Aorta (tissue), 5 donors: ENCODE measurements at places on chromosomes 2 and 18. TPM values are rescaled to one million over a fixed set of nuclear protein-coding genes. Genes with fewer than 3 reads are reported as not detected.

GRCh38 chr18:12233378-12233777 is 20.8 kb upstream of the CIDEA start:
- DNase-seq, result no peak

The AGXT gene
- total RNA-seq, result not detected

DNA sequence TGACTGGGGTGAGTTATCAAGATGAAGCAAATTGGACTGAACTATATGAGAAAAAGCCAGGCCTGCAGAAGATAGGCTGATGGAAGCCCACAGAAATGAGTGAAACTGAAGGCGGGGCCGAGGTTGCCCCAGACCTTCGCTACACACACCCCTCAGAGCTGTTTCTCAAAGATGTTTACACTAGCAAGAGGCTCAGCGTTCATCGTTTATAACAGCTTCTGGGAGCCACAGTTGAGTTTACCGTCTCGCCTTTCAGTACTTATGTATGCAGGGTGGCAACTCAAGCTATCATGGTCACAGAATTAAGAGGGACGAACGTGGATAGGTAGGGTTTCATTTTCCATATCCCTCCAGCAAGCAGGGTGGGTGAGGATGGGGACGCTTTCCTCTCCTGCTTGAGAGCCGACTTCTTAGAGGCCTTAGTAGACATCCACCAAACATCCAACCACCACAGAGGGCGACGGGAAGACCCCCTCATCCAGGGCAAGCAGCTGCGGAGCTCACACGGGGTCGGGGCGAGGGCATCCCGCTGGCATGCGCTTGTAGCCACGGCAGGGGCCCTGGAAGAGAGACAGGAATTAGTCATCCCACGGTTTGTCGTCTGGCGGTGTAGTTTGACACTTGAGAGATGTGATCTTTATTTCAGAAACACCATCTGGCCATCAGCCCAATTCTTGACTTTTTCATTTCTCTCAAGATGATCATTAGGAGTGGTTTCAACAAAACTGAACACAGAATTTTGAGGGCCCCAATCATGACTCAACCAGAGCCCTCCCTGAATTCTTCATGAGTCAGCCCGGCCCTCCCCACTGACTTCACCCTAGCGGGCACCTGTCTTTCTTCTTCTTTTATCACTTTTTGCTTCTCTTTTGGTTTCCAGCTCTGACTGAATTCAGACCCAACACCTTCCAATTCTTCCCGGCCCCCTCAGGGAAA is 109.1 kb upstream of the CTDP1 start:
- DNase-seq, result no peak

DNA sequence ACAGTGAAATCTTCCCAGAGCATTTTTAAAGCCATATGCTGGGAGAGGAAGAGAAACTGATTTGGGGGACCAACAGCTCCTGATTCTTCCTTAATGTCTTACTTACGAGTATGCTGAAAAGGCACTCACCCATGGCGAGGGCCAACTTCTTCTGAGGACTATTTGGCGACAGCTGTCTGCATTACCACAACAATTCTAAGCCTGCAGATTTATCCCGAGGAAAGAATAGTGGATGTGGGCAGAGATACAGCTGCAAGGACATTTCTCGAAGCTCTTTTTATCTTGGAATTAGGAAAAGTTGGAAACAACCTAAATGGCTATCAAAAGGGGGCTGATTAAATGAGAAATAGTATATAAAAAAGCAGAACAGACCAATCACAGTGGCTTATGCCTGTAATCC is 40.3 kb upstream of the FHL2 start:
- DNase-seq, result no peak

The NAT8 gene
- total RNA-seq, result not detected

DNA sequence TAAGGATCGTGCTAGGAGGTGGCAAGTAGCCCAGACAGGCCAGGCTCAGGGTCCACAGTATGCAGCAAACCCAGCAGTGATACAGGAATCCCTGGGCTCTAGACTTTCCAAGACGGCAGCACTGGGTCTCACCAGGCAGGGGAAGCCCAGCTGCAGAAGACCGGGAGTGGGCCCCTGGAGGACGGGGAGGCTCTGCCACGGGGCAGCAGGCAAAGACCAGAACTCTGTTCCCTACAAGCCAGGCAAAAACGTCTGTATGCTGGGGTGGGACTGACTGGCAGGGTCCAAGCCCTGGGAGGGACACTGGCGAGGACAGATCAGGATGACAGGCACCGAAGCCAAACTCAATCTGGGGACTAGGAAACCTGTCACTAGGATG is 98.9 kb upstream of the SEC11C start:
- DNase-seq, result no peak

- DNase-seq, result no peak
These were observed 21.6 kb upstream of the SLC40A1 start for GRCh38 chr2:189602233-189602632.

The CLASP1 gene
- 81.8 TPM for total RNA-seq

The ARHGAP15 gene
- 14.8 TPM for total RNA-seq

GRCh38 chr2:9205963-9206948 is at the start of gene ASAP2:
Gene ASAP2, plus strand, starts transcription at chr2:9206812. Its CDS starts 293 bp downstream, at chr2:9207105.
- peak; percentile 91 for DNase-seq

GRCh38 chr2:126686841-126687485 is 31.0 kb downstream of the GYPC start:
- no peak for DNase-seq

The CAVIN2 gene
- 37.8 TPM for total RNA-seq

DNA sequence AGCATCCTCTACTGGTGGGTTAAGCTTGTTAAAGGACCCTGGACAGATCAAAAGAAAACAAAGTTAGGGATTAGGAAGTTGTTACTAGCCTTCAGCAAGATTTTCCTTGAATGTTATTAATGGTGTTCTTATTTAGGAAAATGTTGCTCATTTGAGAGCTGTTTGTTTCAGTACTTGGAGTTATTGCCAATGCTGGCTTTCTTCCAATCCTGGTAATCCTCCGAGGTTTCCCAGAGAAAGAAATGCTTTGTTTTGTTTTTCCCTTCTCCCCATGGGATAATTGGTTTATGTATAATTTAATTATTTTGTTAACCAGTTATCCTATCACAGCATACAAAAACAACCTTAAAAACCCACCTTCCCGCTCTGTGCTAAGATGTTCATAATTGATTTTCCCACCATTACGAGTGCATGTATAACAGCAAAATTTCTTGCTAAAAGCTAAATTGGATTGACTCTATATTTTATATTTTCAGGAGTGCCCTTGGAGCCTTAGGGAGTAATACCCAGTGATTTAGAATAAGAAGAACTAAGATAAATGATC is 79.8 kb downstream of the MGAT5 start:
- DNase-seq, result no peak

GRCh38 chr2:239805043-239805329 is 220.2 kb downstream of the NDUFA10 start:
- DNase-seq, result peak; percentile 74

The BOK gene
- 6.3 TPM for total RNA-seq

DNA sequence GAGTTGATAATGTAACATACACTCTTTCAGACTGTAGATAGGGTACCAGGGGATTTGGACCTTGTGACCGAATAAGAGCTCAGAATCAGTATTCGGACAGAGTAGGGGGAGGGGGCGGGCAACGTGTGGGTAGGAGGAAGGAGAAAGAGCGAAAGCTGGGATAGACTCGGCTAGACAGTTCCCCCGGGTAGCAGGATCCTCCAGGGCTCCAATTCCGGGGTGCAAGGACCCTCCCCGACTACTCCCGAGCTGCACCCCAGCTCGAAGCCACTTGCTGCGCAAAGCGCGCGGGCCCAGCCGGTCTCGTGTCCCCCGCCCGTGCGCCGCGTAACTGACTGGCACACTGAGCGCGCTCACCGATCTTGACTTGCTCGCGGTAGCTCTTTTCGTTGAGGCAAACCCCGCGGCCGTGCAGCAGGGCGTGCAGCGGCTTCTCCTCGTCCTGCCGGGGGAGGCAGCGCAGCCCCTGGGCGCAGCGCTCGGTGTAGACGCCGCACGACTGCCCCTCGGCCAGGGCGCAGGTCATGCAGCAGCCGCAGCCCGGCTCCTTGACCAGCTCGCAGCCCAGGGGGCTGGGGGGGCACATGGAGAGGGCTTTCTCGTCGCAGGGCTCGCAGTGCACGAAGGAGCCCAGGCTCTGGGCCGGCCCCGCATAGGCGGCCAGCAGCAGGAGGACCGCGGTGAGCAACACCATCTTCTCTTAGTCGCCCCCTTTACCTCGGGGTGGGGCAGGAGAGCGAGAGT is 1.1 kb downstream of the IGFBP5 start:
- peak; percentile 76 for DNase-seq

GRCh38 chr18:31591113-31591512 is 564 bp upstream of the TTR start:
- no peak for DNase-seq

DNA sequence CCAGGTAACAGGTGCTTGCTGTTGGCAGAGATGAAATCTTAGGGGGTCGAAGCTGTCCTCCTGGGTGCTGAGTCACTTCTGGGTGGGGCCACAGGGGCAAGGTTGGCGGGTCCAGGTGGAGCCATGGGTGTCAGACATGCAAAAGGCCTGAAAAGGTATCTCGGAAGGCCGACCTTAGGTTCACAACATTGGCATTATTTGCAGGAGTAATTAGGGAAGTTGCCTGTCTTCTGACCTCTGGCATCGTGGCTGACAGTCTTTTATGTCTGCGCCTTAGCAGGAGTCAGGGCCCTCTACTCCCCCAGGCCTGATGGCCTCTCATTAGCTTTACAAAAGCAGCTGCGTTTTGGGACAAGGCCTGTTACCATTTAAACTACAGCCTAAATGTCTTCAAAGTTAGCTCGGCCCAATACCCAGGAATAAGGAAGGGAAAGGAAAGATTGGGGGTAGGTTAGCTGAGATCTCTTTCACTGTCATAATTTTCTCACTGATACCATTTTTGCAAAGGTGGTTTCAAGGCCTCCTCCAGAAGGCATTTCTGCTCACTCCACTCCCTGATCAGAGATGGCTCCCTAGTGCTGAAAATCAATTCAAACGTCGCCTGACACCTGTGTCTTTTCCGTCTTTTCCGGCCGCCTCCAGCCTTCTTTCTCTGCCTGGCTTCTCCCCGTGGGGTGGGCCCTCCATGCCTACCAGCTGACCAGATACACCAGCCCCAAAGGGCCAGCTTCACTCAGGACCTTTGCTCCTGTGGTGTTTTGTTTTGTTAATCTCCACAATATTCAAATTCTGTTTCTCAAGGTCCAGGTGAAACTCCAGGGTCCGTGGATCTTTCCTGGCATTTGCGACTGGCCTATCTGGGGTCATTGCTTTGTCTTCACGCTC is 90.8 kb downstream of the RHOB start:
- no peak for DNase-seq

DNA sequence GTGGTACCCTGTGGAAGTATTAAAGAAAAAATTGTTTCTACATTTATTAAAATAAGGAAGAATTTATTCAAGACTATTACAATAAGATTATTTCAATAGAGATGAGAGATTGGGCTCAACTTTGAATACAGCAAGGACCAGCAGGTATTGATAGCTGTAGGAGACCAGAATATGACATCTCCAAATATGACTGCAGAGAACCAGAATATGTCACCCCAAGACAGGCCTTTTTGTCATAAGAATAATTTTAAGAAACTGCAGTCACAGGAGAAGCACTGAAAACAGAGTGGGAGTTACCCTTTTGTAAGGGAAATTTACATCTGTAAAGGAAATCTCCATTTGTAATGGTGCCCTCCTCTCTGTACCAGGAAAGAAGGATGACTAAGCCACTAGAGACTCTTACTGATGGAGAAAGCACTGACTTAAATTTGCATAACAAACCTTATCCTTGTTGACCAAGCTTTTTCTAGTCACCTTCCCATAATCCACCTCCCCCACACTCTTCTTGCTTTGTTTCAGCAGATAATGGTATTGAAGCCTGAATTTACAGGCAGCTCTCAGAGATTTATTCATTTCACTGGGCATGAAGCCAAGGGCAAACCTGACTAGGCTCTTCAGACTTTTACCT is 145.1 kb upstream of the RMP24 start:
- DNase-seq, result no peak

DNA sequence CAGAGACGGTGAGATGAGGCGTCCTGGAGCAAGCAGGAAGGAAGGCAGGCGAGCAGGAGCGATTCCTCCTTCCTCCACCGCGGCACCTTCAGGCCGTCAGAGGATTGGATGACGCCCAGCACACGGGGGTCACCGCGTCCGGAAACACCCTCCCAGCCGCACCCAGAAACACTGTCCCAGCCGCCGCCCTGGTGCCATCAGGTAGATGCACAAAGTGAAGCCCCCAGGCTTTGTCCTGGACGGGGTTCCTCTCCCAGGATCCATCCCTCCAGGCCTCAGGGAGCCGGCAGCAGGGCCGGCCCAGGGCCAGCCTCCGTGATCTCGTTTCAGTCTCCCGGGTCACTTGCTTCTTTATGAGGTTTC is 31.5 kb downstream of the RTP5 start:
- no peak for DNase-seq

The TLK1 gene
- 61.8 TPM for total RNA-seq

DNA sequence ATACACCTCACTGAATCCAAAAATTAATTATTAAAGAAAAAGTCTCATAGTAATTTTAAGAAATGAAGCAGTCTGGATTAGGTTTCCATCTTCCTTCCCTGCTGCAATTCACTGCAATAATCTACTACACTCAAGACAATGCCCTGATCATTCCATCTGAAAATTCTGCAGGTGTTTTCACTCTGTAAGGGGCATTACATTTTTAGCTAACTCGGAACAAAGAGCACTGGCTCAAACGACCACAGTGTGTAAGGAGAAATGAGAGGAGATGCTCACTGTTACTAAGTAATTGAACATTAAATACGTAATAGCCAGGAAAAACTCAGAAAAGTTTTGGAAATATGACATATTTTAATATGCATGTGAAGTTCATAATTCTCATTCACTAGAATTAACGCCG is 1.3 kb downstream of the B4GALT6 start:
- DNase-seq, result no peak

DNA sequence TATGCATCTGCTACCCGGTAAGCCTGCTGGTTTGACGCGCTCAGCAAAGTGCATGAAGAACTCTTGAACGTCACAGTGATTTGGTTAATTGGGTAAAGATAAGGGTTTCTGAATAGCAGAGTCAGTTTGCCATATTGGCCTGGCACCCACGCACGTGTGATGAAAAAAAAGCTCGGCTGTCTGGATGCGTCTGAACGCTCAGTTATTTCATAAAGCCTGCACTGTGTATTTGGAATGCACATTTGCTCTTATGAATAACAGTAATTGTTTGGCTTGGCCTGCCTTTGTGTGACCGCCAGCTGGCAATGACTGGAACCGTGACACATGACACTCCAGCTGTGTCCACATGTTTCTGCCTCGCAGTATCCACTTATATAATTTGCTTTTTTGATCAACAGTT is 129.2 kb upstream of the MEIS1 start:
- DNase-seq, result peak; percentile 81

DNA sequence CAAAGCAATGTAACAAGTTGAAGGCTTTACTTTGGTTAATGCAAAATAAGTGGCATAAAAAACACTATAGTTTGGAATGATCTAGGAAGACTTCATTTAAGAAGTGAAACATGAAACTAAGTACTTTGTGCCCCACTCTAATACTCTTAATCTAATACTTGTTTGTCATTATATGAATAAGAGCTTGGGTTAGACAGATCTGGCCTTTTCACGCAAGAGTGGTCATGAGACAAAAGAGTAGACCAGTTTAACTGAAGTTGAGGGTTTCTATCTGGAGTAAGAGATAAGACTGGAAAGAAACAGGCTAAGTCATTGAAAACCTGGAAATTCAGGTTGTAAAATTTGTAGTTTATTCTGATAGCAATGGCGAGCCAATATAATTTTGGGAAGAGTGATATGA is 2.8 kb downstream of the SLC30A6 start:
- DNase-seq, result no peak

The NEURL3 gene
- total RNA-seq, result not detected

The GNLY gene
- 8.0 TPM for total RNA-seq

The ATP5MC3 gene
- 89.7 TPM for total RNA-seq
